ENCODE measurements at places on chromosomes 7 and 10.

DNA sequence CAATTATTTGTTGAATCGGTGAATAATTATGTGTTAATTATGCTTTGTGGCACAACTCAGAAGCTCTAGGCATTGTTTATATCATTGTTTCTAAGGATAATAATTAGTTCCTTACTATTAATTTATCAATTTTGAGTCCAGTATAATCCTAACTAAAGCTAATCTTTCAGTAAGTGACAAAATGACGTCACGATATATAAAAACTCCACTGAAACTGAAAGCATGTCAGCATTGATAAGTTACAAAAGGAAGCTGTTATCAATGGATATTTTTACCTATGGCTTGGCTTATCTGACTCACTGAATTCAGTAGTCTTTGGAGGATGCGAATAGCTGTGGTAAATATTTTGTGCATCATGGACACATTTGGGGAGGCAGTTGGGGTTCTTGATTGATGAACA, 793.1 kb downstream of the NXPH1 start:
- no peak for DNase-seq

- DNase-seq, result no peak
Observed at GRCh38 chr10:22690158-22690557, 24.2 kb downstream of the PIP4K2A start.

DNA sequence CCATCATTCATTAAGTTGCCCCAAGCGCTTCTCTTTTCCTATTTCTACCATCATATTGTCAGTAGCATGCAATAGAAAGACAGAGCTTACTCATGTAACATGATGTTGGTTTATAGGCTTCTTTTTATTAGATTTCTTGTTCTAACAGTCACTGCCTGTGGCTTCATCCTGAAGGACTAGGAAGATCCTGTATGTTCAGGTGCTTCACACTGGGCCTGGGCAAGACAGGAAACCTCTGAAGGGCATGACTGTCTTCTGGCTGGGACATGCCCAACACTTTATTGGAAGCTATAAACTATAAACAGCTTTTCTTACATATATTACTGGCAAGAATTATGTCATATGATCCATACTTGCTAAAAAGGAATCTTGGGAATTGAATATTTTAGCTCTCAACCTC, 258.4 kb upstream of the AKR1E2 start:
- DNase-seq, result no peak

DNA sequence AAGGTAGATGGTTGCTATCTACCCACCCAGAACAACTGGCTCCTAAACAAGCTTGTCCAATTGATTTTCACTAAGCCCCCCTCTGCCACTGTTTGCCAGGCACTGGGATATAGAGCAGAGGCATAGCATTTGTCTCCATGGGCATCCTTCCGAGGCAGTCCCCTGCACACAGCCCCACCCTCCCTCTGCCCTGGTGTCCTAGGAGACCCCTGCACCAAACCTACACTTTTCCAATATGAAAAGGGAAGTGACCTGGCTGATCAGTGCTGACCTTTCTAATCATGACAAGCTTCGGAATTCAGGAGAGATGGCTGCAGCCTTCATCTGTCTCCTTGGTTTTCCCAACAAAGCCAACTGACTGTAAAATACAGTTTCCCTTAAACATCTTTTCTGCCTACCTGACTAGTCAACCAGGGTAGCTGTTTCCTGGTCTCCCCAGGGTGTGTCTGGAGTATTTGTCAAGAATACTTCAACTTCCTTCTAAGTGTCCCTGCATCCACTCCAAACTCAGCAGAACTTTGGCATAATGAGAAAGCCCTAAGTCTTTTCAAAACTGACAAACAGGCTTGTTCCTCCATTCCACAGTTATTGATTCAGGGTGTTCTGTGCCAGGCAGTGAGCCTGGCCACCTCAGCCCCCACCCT, 7.6 kb upstream of the SLC18A3 start:
- DNase-seq, result no peak

DNA sequence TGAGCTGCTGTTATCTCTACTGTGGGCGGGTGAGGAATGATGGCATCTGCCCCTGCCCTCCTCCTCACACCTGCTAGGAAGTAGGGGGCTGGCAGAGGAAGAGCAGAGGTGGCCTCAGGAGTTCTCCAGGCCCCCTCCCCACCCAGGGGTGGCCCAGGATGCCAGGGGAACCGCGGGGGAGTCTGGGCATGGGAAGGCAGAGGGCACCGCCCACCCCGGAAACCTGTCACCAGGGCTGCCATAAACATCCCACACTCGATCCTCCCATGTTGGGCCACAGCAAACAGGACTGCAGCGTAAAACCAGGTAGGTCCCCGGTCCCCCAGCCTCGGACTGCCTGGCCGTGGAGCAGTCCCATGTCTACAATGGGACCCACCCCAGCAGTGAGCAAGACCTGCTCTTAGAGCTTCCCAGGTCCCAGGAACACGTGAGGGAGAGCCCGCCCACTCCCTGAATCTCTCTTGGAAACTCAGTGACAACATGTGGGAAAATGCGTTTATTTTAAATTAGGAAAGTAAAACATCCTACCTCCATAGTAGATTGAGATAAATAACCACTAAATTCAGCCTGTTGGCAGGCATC, 23.4 kb downstream of the EBF3 start:
- DNase-seq, result no peak

- DNase-seq, result no peak
Observed at GRCh38 chr10:28354511-28354910, 51.6 kb upstream of the MPP7 start.
